ENCODE measurements at places on chromosomes 2 and 18. TPM values are rescaled to one million over a fixed set of nuclear protein-coding genes. Genes with fewer than 3 reads are reported as not detected.

Gene ANKRD62
- not detected for polyA plus RNA-seq

Gene PTPRN
- 3.2 TPM for polyA plus RNA-seq

Gene KYNU
- polyA plus RNA-seq = 0.04 TPM

Gene EFEMP1
- polyA plus RNA-seq = 1,148 TPM

Gene AGXT
- not detected for polyA plus RNA-seq

Gene LTBP1
- polyA plus RNA-seq = 106 TPM

Gene CD28
- not detected for polyA plus RNA-seq

Gene EDAR
- not detected for polyA plus RNA-seq

Gene SOX11
- polyA plus RNA-seq = 0.40 TPM

Gene IGFBP5
- polyA plus RNA-seq = 1,060 TPM

Gene SPDYA
- polyA plus RNA-seq = 0.10 TPM

Gene EPB41L3
- 6.5 TPM for polyA plus RNA-seq

Gene ARHGEF4
- 15.1 TPM for polyA plus RNA-seq

Gene LCT
- not detected for polyA plus RNA-seq

Gene SKOR2
- polyA plus RNA-seq = not detected

Gene HOXD1
- polyA plus RNA-seq = not detected

Gene ANKRD30B
- 0.05 TPM for polyA plus RNA-seq

Gene ANKRD23
- 1.4 TPM for polyA plus RNA-seq

Gene GPR155
- 3.0 TPM for polyA plus RNA-seq

Gene MSTN
- 0.05 TPM for polyA plus RNA-seq

Gene DYNAP
- not detected for polyA plus RNA-seq

Gene C18orf63
- polyA plus RNA-seq = not detected

Gene GCG
- not detected for polyA plus RNA-seq

Gene CYP26B1
- 0.27 TPM for polyA plus RNA-seq

Gene SNX17
- 154 TPM for polyA plus RNA-seq

Gene DLGAP1
- 0.02 TPM for polyA plus RNA-seq

Gene CRYBA2
- polyA plus RNA-seq = 0.26 TPM

Gene LRATD1
- 0.11 TPM for polyA plus RNA-seq

Gene TRIB2
- 11.0 TPM for polyA plus RNA-seq

Gene IRS1
- 13.0 TPM for polyA plus RNA-seq

Gene IL36RN
- not detected for polyA plus RNA-seq

Gene FBXO41
- polyA plus RNA-seq = 1.9 TPM

Gene THOC1
- 23.7 TPM for polyA plus RNA-seq

Gene SPR
- 14.9 TPM for polyA plus RNA-seq

Gene UGT1A10
- polyA plus RNA-seq = not detected

Gene GDF7
- 0.32 TPM for polyA plus RNA-seq

Gene CTAGE1
- not detected for polyA plus RNA-seq

Gene FSIP2
- 0.17 TPM for polyA plus RNA-seq

Gene TNFRSF11A
- polyA plus RNA-seq = not detected

Gene KIF5C
- 0.17 TPM for polyA plus RNA-seq

Gene METTL8
- polyA plus RNA-seq = 16.2 TPM

Gene SLC23A3
- polyA plus RNA-seq = 1.1 TPM

Gene MAL
- not detected for polyA plus RNA-seq

Gene KANSL1L
- polyA plus RNA-seq = 2.8 TPM

Gene C2orf66
- polyA plus RNA-seq = 0.23 TPM

Gene ABCG8
- not detected for polyA plus RNA-seq

Gene CFAP210
- not detected for polyA plus RNA-seq

Gene CHST10
- 11.7 TPM for polyA plus RNA-seq

Gene CD8B2
- polyA plus RNA-seq = not detected

Gene CDK15
- 11.4 TPM for polyA plus RNA-seq

Gene CYTIP
- polyA plus RNA-seq = not detected

Gene CERKL
- polyA plus RNA-seq = 0.04 TPM

Gene RPRM
- polyA plus RNA-seq = not detected

Gene DNER
- polyA plus RNA-seq = 0.02 TPM

Gene LAMA1
- 3.2 TPM for polyA plus RNA-seq

Gene PKP4
- 48.4 TPM for polyA plus RNA-seq

Gene ZBTB7C
- polyA plus RNA-seq = not detected

Gene SPC25
- 4.8 TPM for polyA plus RNA-seq

Data from BJ (cell line).